ENCODE measurements at places on chromosomes 1 and 21. TPM values are rescaled to one million over a fixed set of nuclear protein-coding genes. Genes with fewer than 3 reads are reported as not detected.
A peak's percentile ranks its signal among the peaks of the same experiment; 100 is the strongest.

DNA sequence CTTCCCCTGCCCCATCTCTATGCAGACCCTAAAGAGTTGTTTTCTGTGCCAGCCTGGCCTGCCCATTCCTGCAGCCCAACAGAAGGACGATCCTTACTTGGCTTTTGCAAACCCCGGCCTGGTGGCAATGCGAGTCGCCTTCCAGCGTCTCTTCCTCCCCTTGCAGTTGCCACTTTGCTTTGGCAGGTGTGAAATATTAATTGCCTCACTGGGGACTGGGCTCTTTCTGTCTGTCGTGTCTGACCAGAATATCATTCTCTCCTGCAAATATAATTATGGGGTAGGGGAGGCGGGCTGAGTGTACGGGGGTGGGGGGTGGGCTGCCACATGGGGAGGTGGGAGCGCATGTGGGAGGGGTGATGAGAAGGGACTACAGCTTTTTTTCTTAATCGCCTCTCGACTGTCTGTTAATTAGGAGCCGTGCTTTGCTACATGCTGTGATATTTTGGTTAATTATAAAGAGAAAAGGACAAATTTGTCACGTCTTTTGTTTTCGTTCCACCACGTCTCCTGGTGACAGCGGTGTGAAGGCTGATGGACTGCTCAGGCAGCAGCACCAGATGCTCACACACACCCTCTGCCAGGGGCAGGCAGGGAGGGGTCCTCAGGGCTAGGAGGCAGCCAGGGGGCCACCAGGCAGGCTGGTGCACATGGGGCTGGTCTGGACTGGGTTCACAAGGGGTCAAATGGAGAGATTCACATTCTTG is 80.1 kb upstream of the CD34 start:
- peak; percentile 39 for DNase-seq

DNA sequence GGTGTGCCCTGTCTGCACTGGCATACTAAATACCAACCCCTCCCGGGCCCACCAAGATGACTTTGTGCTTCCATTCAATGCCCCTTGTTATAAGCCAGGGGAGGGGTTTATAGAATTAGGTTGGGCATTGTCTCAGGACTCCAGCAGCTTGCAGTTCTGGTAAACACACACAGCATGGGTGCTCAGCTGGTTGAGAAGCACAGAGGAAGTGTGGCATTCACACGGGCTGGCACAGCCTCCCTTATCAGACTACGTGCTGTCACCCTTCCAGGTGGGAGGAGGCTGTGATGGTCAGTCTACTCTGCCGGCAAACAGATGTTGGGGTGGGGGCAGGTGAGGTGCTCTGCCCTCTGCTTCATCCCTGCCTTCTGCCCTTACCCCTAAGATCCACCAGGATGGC is 15.0 kb upstream of the SLC6A17 start:
- DNase-seq: no peak

MCOLN2 gene
- 7.1 TPM for total RNA-seq

FLG gene
- total RNA-seq: not detected

TTF2 gene
- total RNA-seq: 12.5 TPM

VASH2 gene
- total RNA-seq: 0.89 TPM

DNA sequence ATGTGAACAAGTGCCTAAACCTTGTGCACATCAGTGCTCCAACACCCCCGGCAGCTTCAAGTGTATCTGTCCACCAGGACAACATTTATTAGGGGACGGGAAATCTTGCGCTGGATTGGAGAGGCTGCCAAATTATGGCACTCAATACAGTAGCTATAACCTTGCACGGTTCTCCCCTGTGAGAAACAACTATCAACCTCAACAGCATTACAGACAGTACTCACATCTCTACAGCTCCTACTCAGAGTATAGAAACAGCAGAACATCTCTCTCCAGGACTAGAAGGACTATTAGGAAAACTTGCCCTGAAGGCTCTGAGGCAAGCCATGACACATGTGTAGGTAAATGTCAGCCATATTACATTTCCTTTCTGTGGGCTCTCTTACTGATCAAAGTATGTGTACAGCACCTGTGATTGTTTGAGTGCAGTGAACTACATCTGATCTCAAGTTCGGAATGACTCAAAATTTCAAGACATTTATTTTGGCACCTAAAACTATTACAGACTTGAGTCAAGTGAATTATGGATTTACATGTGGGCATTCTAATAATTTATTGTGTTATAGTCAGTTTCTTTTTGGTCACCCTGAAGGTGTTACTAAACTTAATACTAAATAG is 196.5 kb downstream of the TPR start:
- no peak for DNase-seq

DNA sequence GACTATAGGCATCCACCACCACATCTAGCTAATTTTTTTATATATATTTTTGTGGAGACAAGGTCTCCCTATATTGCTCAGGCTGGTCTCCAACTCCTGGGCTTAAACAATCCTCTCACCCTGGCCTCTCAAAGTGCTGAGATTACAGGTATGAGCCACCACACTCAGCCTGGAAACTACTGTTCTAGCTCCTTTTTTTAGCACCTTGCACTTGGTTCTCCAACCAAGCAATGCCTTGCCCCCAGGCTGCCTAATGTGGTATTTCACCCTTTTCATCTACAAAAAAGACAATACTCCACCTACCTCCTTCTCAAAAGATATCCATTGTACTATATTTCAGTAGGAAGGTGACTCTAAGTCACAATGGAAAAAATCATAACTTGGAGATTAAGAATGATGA is 6.7 kb downstream of the ARNT start:
- DNase-seq: no peak

DNA sequence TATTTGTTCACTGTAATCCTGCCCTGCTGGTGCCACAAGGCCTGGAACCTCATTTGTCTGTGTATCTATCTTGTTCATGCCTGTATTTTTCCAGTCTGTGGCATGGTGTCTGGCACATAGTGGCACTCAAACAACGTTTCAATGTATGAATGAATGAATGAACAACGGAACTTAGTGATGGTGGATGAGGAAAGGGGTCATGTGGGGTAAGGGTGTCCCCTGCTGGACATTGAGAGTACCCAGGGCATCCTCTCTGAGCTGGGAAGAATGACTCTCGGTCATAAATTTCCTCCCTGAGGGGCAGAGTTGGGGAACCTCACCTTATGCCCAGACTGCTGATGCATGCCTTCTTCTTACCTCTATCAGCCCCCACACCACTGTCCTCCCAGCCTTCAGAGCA is 18.9 kb upstream of the ZNF683 start:
- DNase-seq: no peak

TEDDM1 gene
- total RNA-seq: not detected

DNA sequence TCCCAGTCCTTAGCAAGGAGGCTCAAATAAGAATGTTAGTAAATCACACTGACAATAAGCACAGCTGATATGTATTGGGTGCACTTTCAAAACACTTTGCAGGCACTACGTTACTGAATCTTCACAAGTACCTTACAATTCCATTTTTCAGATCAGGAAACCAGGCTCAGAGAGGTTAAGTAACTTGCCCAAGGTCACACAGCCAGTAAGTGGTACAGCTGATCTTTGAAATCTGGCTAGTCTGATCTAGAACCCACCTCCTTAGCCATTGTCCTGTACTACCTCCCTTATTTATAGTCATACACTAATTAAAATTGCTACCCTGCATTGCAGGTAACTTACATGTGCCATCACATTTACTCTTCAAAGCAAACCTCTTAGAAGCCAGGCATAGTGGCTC is 122.1 kb upstream of the KLHDC7A start:
- no peak for DNase-seq

DNA sequence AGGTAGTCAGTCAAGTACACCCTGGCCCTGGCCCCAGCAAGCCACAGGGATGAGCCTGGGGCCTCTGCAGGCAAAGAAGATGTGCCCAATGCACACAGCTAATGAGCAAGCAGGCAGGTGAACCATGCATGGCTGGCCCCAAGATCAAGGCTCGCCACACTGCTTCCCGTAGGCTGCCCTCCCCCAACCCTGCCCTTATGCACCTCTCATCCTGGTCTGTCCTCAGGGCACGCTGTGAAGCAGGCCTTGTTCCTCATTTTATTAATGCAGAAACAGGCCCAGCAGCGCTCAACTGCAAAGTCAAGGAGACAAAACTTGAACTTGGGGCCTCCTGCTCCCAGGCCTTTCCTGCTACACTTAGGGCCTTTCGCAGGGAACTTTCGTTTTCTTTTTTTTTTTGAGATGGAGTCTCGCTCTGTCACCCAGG is 35.6 kb upstream of the ID3 start:
- DNase-seq: no peak

- no peak for DNase-seq
Observed at GRCh38 chr21:14405225-14405624, 22.3 kb upstream of the HSPA13 start.
